Occipital lobe (tissue), 3 donors: ENCODE measurements at places on chromosomes 5 and 9. TPM values are rescaled to one million over a fixed set of nuclear protein-coding genes. Genes with fewer than 3 reads are reported as not detected.
A peak's percentile ranks its signal among the peaks of the same experiment; 100 is the strongest.

The FAM221B gene
- total RNA-seq = not detected

The HTR4 gene
- 0.16 TPM for total RNA-seq

The SELENOP gene
- total RNA-seq = 53.7 TPM

The EFNA5 gene
- total RNA-seq = 14.5 TPM

The CCL27 gene
- total RNA-seq = 0.31 TPM

The INSYN2B gene
- total RNA-seq = 1.4 TPM

DNA sequence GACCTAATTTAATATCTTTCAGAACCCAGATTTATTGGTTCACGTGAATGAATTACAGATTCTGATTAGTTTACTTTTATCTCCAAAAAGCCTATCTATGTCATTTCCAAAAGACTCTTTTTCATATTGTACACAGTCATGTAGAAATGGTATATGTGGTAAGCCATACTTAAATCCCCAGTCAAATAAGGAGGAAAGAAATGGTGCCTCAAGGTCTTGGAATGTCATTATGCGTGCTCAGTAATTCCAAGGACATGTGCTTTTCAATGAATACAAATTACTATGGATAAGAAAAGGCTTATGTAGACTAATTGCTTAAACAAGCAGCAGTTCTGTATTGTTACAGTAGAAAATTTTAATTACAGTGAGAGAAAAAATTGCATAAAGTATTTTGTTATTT, 64.1 kb upstream of the TYRP1 start:
- no peak for DNase-seq

DNA sequence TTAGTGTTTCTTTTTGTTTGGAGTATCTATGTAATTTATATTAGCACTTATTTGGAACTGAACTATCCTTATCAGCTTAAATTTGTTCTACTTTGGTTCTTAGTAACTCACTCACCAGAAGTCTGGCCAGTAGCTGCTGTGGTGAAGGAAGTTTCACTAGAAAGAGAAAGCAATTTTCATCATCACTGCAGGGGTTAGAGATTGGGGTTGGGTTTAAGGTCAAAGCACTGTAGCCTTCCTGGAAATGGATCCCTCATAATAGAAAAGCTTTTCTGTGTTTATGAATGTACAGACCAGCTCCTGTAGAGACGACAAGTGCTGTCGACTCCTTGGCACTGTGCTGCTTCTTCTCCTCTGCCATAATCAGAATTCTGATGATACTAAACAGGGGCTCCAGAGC, 22.2 kb downstream of the MROH2B start:
- DNase-seq = no peak

DNA sequence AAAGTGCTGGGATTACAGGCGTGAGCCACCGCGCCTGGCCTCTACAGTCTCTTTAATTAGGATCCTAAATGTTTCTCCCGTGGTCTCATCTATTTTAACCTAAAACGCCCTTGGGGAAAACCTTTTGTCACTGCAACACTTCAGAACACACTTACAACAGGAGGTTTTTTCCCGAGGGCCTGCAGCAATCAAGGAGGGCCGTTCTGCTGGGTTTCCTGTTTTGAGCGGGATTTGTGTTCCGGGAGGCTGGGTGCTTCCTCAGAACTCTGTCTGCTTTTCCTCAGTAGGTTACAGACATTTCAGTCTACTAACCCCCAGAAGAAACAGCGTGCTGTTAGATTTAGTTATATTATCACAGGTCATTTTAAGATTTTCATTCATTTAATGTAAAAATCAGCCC, 65.4 kb upstream of the IRX4 start:
- no peak for DNase-seq

GRCh38 chr5:131536211-131536826, 98.7 kb downstream of the RAPGEF6 start:
- no peak for DNase-seq

DNA sequence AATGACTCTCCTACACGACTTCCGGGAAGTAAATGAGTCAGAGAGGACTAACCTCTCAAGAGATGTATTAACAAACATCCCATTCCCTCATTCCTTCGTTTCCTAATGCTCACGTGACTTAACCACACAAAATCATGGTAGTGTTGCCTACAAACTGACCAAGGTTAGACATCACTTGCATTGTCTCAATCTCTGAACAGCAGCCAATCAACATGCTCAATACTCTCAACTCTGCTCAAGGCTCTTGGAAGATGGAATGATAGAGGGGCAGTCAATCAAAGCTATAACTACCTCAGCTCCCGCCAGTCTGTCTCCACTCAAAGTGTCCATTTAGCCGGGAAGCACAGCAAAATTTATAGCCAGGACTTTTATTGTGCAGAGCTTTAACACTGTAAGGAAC, 143.8 kb upstream of the PIK3R1 start:
- no peak for DNase-seq

GRCh38 chr5:143474616-143475015, 71.1 kb upstream of the NR3C1 start:
- no peak for DNase-seq

- peak; percentile 55 for DNase-seq
These were observed 99.3 kb upstream of the LRRTM2 start for GRCh38 chr5:138974227-138975063.

- DNase-seq = no peak
These were observed 184.7 kb downstream of the CARTPT start for GRCh38 chr5:71903808-71904207.

GRCh38 chr5:39650008-39650762, 225.4 kb upstream of the DAB2 start:
- DNase-seq = no peak

- DNase-seq = no peak
These were observed 46.5 kb downstream of the MRPS27 start for GRCh38 chr5:72273547-72273946.

- DNase-seq = no peak
These were observed 9.3 kb upstream of the KIAA1958 start for GRCh38 chr9:112477330-112477729.

- DNase-seq = no peak
These were observed 101.8 kb downstream of the CETN3 start for GRCh38 chr5:90307782-90308181.

- DNase-seq = no peak
These were observed 113.9 kb downstream of the WNK2 start for GRCh38 chr9:93297659-93298497.
